ENCODE measurements at places on chromosomes 2 and 18.

DNA sequence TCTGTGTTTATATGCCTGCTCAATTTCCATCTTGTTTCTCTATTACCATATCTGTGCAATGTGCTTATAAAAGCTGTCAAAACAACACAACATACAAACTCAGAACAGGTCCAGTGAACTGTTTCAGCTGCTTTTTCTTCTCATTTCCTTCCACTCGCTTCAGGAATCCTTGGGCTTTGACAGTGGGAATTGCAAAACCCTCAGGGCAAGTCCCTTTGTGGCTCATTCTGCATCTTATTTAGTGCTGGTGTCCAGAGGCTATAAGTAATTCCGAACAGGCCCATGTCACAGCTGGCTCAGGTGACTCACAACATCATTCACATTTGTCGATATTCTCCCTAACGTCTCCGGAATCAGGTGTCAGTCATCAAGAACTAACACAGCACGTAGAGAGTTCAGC is 309.9 kb upstream of the ZNF521 start:
- DNase-seq: no peak

DNA sequence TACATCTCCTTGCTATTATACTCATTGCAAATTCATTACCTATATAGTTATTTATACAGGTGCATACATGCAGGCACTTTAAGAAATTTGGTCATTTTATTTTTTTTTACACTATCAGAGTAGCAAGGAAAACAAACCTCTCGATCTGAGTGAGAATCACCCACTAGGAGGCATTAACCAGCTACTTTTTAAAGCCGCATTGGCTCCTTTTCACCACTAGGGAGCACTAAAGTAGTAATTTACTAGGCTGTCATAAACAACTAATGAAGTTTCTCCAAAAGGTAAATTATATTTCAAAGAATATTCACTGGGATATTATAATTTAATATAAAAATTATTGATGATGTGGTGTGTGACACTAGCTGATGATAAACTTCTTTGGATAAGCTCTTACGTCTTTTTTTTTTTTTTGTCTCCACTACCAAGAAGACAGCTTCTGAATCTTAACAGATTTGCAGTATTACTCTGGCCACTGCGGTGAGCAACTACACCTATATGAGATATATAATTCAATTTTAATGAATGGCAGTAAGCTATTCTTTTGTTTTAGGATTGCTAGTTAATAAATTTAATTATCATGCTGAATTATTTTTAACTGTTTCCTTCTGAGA is 101.9 kb downstream of the NOL4 start:
- no peak for DNase-seq

- no peak for DNase-seq
These were observed 58.6 kb upstream of the NYAP2 start for GRCh38 chr2:225340923-225341322.

DNA sequence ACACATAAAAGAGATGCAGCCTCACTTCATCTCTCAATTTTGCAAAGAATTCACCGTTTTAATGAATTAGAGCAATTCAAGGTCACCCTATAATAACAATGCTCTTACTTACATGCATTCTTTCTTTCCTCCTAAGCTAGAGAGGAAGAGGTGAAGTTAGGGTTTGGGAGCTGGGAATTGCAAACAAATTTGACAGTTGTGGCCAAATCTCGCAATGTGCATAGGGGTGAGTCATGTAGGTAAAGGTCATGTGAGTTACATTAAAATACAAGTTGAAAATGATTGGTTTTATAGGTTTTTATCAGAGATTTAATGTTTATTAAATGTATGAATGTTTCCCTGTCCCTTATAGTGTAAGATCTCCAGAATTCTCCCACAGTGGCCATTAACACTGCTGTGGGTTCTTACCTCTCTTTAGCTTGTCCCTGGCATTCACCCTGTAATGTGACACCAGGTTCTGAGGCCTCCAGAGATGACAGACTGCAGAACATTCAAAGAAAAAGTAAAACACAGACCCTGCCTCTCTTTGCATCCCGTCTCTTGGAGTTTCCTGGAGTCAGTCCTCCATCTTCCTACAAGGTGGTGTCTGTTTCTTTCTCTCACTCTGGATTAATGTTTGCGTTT is 53.7 kb upstream of the LGALSL start:
- DNase-seq: no peak

DNA sequence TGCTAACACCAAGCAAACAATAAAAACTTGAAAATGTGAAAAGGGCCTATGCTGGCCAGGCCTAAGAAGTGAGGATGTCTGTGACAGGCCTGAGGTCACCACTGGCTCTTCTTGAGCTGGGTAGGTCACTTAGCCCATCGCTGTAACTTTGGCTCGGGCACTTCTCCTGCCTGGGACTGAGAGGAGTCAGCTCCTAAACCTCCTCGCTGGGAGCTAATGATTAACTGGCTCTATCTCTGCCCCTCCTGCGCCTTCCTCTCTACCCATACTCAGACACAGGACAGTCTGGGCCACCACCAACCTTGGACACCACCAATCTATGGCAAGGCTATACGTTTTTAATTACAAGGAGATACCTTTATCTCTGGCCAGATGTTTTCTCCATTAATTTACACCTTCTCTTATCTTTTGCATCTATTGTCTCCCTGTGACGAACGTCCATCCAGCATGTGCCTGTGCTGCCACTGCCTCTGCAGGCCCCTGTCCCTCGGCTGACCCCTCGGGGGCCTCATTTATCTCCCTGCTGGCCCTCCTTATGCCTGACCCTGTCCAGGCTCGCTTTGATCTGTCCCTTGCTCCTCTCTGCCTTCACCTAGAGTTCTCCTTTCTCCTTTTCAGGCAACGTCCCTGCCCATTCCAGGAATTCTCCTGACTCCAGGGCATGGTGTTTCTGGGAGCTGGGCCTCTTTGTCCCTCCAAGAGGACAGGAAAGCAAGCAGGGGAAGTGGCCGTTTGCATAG is 149.1 kb upstream of the GATA6 start:
- no peak for DNase-seq

DNA sequence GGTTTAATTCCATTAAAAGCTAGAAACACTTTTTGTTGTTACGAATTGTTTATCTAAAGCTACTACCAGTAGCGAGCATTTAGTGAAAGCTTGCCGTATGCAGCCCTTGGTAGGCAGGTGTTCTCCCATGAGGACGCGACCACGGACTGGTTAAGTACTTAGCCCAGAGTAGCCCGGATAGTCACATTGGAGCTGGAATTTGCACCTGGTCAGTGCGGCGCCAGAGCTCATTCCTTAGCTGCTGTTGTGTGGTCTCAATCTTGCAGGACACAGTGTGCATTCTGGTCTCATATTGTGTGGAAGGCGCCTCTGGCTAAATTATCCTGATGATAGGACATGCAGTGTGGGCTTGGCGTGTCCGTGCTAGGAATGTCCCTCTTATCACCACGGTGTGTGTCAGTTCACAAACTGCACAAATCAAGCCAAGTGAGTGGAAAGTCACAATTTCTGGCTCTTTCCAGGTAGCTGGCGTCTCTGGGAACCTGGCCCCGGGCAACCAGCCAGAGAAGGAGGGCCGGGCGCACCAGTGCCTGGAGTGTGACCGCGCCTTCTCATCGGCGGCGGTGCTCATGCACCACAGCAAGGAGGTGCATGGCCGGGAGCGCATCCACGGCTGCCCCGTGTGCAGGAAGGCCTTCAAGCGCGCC is 133.3 kb downstream of the ZNF236 start:
- no peak for DNase-seq

GRCh38 chr2:168427451-168427850 is 28.6 kb upstream of the CERS6 start:
- DNase-seq: no peak

DNA sequence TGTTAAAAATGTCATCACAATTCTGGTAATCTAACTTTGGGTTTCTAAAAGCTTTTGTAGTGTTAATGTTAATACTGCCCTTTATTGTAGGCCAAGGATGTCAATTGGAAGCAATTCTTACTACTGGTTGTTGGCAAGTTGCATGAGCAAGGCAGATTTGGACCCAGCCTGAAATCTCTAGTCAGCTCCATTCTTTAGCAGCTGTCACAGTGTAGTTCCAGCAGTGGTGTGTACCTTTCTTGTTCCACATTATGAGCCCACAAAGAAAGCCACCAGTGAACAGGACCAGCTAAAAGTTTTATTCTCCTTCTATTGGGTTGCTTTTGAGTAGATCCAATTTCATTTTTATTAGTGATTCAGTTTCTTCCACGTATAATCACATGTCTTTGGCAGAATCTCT is 133.8 kb downstream of the CAMKMT start:
- no peak for DNase-seq

DNA sequence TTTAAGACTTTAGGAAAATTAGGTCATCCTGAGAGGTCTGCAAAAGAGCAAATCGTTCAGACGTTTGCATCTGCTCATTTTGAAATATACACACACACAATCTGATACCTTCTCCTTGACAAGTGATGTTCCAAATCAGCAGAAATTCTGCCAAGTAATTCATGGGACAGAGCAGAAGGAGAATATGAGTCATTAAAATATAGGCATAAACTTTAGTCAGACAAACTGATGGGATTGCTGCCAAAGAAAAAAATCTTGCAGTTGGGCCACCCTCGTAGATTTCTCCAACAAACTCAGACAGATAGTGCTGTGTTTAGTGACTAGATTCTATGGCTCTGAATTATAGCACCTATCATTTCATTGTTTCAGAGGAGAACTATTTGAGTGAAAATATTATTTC is 336.3 kb downstream of the NYAP2 start:
- DNase-seq: no peak

GRCh38 chr2:12416600-12416999 is 300.1 kb upstream of the TRIB2 start:
- DNase-seq: no peak

DNA sequence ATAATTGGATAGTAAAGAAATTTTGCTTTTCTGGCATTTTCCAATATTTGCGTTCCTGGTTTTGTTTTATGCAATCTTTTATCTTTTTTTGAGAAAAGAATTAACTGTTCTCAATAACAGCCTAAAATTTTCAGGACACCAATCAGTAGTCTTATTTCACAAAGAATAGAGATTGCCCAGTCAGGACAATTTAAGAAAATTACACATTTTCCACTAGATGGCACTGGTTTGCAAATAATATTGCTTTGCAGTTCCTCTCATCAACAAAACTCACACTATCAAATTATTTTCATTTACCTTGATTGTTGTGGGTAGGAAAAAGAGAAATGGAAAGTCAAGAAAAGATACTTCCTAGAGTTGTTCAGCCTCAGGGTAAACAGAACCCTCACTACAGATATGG is 2.4 kb upstream of the RBM45 start:
- DNase-seq: no peak

- DNase-seq: no peak
These were observed 511.9 kb upstream of the TNP1 start for GRCh38 chr2:217371781-217372213.

DNA sequence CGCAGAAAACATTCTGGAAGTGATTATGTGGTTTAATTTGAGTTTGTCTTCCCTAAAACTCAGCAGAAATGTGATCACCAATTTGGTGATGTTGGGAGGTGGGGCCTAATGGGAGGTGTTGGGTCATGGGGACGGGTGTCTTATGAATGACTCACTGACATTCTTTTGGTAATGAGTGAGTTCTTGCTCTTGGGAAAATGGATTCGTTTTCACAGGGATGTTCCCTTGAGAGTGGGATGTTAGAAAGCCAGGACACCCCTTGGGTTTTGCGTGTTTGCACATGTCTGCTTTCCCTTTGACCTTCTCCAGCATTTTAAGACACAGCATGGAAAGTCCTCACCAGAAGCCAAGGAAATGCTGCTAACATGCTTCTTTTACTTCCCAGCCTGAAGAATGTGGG is 321.5 kb upstream of the NT5C1B start:
- DNase-seq: no peak

DNA sequence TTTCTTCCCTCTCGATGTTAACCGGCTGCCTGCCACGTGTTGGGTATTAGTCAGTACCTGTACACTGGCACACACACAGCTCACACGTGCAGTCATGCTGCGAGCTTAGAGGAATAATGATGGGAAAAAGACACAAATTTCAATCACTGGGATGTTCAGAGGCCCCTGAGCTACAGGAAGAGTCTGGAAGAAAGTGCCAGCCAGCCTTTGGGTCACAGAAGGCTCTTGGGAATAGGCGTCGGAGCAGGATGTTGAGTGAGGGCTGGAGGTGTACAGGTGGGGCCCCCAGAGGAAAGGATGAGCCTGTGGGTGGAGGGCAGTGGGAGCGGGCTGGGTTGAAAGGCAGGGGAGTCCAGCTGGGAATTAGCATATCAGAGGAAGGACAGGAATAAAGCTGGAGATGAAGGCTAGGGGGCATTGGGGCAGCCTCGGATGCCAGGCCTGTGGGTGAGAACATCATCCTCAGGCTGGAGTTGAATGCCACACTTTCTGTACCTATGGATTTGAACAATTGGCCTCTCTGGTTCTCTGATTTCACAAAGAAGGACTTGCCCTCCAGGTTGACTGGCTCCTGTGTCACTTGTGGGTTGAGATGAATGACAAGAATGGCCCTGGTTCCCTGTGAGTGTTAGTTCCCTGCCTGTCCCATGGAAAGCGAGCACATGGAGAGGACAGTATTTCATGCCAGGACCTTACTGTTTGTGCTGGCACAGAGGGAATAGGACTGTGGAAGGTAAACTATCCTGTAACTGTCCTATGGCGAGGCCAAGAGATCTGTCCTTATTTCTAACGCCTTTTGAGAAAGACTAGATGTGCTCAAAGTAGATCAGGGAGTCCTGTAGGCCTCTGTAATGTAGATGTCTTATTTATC is 40.6 kb downstream of the GREB1 start:
- DNase-seq: no peak

- DNase-seq: no peak
These were observed 111.1 kb upstream of the CAB39 start for GRCh38 chr2:230601510-230601909.

- no peak for DNase-seq
These were observed 537.1 kb upstream of the ID2 start for GRCh38 chr2:8144785-8145184.

GRCh38 chr2:182941121-182941722 is 74.8 kb upstream of the FRZB start:
- DNase-seq: no peak

GRCh38 chr2:112831946-112832840 is 4.4 kb downstream of the IL1B start:
- DNase-seq: no peak

DNA sequence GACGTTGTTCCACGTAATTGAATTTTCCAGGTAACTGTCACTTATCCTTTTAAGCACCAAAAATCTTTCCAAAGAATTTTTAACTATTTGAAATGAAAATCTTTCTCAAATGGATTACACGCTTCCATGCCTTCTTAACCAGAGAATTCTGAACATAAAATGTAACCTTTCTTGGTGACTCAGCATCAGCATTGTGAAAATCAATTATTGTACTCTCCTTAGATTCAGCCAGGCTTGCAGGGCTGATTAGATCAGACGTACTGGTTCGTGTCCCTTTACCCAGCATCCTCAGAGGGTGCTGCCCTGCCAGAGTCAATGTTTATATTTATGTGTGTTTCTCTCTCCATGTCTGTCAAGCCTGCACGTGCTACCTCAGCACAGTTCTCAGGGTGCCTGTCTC is 623.9 kb downstream of the CNTNAP5 start:
- no peak for DNase-seq

DNA sequence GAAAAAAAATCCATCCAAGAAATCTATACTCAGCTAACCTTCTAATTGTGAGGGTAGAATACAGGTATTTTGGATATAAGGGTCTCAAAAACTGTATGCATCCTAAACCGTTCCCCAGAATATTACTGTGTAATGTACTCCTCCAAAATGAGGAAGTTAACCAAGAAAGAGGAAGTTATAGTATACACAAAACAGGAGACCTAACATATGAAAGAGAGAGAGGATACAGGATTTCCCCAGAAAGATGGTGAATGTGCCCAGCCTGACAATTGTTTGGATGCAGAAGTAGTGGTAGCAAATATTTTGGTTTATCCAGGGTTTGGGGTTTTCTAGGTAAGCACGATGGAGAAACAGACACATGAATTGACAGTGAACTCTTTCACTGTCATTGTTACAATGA is 50.6 kb downstream of the GALNT3 start:
- no peak for DNase-seq

- DNase-seq: no peak
These were observed 28.4 kb downstream of the PAX3 start for GRCh38 chr2:222270396-222270795.
